Activated naive CD4-positive, alpha-beta T cell treated with Interleukin-2 at 50 U/mL for 16 hours (primary cell): ENCODE measurements at places on chromosomes 12 and 14.

- DNase-seq, result no peak
Measured at GRCh38 chr12:18955594-18955993, 173.9 kb upstream of the PLEKHA5 start.

- DNase-seq, result no peak
Measured at GRCh38 chr14:94305620-94306019, 12.6 kb upstream of the SERPINA10 start.

GRCh38 chr12:25052914-25053211 lies 104.0 kb upstream of the BCAT1 start:
- DNase-seq, result no peak

DNA sequence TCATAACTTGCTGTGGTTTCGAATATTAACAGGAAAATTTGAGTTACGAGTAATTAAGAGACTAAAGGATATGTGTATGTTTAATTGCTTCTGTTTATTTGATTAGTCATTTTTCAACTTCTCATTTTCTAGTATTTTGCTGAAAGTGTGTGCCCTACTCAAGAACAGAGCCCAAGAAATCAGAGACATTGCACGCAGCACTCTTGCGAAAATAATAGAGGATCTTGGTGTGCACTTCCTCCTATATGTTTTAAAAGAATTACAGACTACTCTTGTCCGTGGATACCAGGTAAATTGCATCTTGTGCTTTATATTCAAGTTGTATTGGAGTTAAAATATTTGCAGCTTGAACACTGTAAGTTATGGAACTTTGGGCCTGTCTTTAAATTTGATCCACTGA lies 50.8 kb downstream of the ARL1 start:
- no peak for DNase-seq

- DNase-seq, result no peak
Measured at GRCh38 chr14:94575730-94576585, 5.3 kb upstream of the SERPINA5 start.

DNA sequence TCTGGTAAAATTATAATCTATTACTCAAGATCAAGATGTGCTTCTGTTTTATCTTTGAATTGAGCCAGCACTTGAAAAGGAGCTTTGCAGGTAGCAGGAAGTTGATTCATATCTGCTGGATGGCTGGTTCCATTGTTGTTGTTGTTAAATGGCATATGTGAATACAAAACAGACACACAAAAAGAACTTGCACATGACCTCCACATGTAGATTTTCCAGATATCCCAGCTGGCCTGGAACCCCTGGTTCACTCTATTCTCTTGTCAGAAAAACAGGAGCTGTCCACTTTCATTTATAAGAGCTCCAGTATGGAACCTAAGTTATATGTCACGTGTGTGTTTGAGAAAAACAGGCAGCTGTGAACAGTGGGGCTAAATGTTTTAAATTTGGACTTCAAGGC lies 273.9 kb downstream of the TMEM132D start:
- DNase-seq, result no peak

- no peak for DNase-seq
Measured at GRCh38 chr12:101946233-101946611, 68.8 kb downstream of the DRAM1 start.

- DNase-seq, result no peak
Measured at GRCh38 chr12:46503637-46504175, 131.1 kb upstream of the SLC38A2 start.

DNA sequence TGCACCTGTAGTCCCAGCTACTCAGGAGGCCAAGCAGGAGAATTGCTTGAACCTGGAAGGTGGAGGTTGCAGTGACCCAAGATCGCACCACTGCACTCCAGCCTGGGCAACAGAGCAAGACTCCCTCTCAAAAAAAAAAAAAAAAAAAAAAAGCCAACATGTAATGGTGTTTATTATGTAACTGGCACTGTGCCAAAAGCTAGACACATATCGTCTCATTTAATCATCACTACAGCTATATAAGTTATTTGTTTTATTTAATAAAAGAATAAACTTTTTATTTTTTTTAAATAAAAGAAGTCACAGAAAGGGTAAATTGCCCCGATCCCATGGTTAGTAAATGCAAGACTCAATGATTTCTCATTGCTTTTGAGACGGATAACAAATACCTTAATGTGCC lies 76.9 kb downstream of the PTCSC3 start:
- no peak for DNase-seq

DNA sequence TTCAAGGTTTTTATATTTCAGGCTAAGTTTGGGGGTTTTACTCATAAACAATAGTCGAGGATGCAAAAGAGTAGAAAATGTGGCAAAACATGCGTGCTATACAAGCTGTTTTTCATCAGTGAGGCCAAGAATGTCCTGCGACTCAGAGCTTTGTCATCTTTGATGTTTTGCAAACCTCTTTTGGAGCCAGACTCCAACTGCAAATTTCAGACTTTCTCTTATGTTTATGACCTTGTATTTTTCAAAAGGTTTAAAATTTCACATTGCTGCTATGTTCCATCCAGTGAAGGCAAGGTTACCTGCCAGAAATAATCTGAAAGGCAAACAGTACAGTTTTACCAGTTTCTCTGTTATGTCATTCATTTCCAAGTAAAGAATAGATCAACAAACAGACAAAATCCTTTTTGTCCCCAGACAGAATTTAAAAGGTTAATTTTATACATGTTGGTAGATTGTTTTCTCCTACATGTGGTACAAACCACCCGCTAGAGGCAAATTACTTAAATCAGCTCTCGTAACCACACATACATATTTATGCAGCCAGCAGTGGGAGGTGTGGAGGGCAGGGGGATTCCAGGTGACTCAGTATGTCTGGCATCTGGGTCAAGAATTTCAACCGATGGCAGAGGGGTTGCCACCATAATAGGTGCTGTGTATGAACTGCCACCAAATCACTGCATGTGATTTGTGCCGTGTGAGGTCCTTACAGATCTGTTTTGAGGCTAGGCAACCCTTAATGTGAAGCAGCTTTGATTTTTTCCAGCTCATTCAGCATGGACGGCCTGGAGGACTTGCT lies 119.8 kb upstream of the CPM start:
- DNase-seq, result peak; percentile 69

GRCh38 chr14:42192738-42193653 lies 586.3 kb downstream of the LRFN5 start:
- DNase-seq, result no peak

DNA sequence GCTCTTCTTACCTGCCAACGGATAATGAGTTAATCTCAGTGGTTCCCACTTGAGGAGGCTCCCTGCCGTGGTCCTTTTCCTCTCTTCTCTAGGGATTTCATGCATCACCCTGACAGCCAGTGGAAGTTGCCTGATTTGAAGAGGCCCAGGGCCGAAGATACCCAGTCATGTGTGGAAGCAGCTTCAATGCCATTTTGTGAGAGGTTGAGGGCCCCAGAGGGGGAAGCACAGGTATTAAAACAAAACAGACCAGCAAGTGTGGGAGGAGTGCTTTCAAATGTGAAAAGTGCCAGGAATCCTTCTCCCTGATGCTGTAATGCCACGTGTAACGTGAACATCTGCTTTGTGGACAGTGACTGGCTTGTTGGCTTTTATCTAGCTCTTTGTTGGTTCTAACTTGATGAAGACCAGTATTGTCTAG lies 1.5 kb downstream of the TCP11L2 start:
- peak; percentile 7 for DNase-seq

DNA sequence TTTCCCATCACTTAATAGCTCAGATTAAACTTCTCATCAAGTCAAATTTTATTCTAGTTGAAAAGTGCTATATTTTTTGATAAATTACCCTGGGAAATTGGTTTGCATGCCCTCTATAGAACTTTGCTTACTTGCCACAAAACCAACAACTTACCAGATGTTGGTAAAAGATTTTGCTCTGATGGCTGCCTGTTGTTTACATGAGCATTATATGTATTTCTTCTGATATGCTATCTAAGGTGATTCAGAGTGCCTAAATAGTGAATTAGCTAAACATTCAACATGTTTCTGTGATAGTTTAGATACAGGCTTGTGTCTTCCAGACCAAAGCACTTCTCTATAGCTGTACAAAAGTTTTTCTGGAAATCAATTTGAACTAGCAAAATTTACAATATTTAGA lies 51.0 kb downstream of the PPM1A start:
- DNase-seq, result no peak

DNA sequence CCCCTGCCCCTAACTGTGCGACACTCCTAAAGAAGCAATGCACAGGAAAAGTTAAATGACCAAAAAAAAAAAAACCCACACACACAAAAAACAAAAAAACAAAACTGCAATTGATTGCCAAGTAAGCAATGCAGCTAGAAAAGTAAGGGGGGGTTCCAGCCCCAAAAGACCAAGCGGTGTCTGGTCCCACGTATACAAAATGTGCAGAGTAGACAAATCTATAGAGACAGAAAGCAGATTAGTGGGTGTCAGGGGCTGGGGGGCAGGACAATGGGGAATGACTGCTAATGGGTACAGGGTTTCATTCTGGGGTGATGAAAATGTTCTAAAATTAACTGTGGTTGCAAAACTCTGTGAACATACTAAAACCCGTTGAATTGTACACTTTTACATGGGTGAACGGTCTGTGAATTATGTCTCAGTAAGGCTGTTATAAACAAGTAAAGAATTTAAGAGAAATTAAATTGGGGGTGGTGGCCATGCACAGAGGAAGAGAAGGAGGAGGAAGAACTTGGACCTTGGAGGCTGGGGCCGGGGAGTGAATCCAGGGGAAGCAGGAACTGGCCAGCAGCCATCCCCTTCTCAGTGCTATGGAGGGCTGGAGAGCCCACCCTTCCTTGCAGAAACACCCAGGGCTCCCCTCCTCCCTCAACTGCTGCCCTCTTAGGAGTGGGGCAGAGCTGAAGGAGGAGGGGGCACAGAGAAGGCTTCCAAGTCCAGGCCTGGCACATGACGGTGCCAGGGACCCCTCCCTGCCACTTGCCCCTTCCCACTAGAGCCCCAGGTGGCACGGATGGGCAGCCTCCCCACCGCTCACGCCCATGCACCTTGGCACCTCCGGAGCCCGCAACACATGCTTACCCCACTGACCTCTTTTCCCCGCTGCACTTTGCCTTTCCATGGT lies 45.4 kb downstream of the KDM2B start:
- no peak for DNase-seq

GRCh38 chr14:38887696-38888095 lies 215.3 kb downstream of the SEC23A start:
- no peak for DNase-seq

GRCh38 chr14:68574906-68575305 lies 218.0 kb downstream of the ZFP36L1 start:
- no peak for DNase-seq

DNA sequence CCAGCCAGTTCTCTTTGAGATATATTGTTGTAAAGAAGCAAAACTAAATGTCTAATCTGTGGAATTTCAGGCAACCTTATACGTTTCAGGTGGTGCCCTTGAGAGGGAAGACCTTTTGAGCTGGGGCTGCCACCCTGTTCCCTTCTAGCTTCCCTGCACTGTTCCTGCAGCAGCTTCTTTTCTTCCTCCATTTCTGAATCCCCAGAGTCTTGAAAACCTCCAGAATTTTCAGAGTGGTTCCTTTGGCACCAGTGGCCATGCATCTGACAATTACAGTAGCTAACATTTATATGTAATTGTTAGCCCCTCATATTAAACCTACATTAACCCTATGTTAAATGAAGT lies 271.3 kb downstream of the ZFP36L1 start:
- DNase-seq, result no peak

DNA sequence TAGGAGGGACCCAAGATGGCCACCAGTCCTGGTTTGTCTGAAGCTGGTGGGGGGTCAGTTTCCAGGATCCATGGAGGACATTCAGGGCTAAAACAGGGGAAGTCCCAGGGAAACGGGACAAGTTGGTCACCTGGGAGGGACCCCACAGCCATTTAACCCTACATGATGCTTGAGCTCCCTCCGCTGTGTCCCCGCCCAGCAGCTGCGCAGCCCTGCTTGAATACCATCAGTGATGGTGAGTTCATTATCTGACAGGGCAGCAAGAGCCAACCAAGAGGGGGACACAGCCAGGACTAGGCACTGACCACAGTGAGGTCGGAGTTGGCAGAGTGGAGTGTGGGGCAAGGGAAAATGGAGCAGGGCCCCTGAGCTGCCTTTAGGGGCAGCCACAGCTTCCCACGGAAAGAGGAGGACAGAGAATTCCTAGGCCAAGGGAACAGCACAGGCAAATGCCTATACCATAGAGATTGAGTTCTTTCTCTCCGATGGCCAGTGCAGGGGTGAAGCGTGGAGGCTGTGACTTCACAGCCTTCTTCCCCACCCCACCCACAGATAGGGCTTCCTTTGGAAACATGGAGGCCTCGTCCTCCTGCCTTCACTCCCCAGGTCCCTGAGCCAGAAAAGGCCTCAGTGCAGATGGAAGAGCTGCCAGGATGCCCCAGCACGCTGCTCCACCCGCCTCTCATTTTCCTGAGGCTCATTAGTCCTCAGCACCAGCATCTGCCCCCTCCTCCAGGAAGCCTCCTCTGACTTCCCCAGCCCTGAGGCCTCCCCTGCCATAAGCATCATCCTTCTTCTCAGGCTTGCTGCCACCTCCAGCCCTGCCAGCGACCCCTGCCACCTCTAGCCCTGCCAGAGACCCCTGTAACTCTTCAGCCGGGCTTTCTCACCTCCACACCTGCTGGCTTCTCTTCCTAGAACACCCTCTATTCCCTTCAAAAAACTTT lies 51.4 kb downstream of the CYP46A1 start:
- DNase-seq, result no peak

DNA sequence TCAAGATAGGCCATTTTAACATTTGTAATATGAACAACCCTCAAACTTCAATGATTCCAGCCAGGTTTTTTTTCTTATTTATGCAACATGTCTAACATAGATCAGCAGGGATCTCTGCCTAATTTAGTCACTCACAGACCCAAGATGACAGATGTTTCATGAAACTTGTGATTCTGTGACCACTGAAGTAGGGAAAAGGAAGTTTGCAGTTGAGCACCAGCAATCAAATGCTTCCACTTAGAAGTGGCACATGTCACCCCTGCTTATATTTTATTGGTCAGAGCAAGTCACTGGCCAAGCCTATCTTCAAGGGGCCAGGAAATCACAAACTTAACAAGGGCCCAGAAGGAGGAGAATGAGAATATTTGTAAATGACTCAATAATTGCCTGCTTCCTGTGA lies 150.6 kb downstream of the BCAT1 start:
- DNase-seq, result no peak

- DNase-seq, result no peak
Measured at GRCh38 chr12:129337413-129337812, 484.1 kb downstream of the GLT1D1 start.

GRCh38 chr12:94872971-94873733 lies 130.3 kb downstream of the NDUFA12 start:
- DNase-seq, result no peak

DNA sequence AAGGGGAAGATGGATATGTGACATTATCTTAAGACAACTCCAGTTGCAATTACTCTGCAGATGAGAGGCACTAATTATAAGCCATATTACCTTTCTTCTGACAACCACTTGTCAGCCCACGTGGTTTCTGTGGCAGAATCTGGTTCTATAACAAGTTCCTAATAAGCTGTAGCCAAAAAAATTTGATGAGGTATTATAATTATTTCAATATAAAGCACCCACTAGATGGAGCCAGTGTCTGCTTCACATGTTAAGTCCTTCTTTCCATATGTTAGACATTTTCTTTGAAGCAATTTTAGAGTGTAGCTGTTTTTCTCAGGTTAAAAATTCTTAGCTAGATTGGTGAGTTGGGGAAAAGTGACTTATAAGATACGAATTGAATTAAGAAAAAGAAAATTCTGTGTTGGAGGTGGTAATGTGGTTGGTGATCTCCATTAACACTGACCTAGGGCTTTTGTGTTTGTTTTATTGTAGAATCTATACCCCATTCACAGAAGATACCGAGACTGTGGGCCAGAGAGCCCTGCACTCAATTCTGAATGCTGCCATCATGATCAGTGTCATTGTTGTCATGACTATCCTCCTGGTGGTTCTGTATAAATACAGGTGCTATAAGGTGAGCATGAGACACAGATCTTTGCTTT lies 36.9 kb downstream of the PSEN1 start:
- no peak for DNase-seq
